ENCODE measurements at places on chromosomes 12 and 14. TPM values are rescaled to one million over a fixed set of nuclear protein-coding genes. Genes with fewer than 3 reads are reported as not detected.

GRCh38 chr12:17992002-17992656, 97.9 kb downstream of the RERGL start:
- no peak for DNase-seq

GRCh38 chr14:48914382-48914781, 671.8 kb downstream of the RPS29 start:
- no peak for DNase-seq

- no peak for DNase-seq
Measured at GRCh38 chr12:113844495-113845210, 121.5 kb downstream of the RBM19 start.

- DNase-seq, result no peak
Measured at GRCh38 chr12:3288690-3289089, 202.3 kb upstream of the PRMT8 start.

Gene CIROP
- total RNA-seq, result not detected

- no peak for DNase-seq
Measured at GRCh38 chr12:24791622-24792021, 157.3 kb downstream of the BCAT1 start.

- DNase-seq, result no peak
Measured at GRCh38 chr12:104122298-104122697, 15.7 kb downstream of the NFYB start.

- no peak for DNase-seq
Measured at GRCh38 chr12:47964106-47964728, 821 bp downstream of the TMEM106C start.

Gene ADAMTS20
- total RNA-seq, result 0.33 TPM

DNA sequence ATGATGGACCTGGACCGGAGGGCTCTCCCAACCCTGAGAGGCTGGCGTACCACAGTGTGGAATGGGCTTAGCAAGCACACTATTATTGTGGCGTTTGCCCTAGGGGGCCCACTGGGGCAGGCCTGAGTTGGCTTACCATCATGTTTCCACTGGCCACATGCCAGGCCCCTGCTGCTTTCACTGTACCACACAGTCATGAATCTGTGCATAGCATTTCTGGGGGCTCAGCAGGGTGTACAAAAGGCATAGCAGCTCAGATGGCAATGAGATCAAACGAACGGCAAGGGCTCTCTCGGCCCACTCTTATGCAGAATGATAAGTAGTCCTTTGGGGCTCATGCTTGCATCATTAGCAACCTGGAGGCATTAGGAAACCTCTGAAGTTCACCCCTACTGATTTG, 137.0 kb upstream of the HIF1A start:
- DNase-seq, result no peak

DNA sequence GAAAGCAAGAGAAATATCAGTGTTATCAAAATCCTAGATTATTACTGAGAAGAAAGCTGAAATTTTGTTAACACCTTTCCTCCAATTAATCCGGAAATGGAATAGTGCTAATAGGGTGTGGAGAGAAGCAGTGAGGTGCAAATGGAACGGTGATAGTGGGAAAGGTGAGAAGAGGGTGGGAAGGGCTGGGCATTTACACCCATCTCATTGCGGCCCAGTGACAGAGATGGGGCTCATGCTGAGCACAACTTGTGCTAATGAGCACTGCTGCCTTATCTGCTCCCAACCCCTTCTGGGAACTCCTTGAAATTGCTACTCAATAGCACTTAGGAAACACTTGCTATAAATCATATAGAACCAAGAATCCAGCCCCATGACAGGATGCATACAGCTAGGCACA, 94.4 kb downstream of the PTPRR start:
- no peak for DNase-seq

GRCh38 chr14:89268514-89268913, 148.5 kb downstream of the FOXN3 start:
- no peak for DNase-seq

- DNase-seq, result no peak
Measured at GRCh38 chr12:21502164-21502496, 541 bp downstream of the GOLT1B start.

DNA sequence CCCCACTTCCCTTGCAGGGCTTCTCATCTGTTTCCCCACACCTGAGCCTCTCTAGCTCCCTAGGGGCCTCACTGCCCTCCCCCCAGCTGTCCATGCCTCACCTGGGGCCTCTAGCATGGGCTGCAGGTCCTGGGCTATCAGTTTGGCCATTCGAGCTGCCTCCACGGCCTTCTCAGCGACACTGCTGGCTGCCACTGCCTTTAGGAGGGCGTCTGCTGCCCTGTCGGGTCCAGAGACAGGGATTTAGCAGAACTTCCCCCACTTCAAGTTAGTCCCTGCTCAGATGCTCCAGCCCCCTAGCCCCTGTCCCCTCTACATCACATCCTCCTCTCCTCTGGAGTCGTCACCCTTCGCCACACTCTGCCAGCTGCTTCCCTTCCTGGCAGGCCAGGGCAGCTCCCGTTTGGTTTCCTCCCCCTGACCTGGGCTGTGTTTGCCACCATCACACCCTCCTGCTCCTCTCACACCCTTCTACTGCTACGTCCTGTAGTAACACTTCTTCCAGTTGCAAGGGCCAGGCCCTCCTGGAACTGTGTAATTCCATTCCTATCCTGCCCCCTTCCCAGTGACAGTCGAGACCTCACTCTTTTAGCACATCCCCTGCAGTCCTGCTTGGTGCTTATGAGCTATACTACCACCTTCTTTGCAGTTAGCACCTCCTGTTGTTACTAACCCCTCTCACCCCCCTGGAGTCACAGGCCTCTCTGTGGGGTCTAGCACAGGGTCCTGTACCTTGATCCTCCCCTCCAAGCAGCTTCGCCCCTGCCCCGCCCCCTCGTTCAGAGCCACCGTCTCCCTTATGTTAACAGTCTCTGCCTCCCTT, 4.3 kb upstream of the AP1G2 start:
- DNase-seq, result no peak

DNA sequence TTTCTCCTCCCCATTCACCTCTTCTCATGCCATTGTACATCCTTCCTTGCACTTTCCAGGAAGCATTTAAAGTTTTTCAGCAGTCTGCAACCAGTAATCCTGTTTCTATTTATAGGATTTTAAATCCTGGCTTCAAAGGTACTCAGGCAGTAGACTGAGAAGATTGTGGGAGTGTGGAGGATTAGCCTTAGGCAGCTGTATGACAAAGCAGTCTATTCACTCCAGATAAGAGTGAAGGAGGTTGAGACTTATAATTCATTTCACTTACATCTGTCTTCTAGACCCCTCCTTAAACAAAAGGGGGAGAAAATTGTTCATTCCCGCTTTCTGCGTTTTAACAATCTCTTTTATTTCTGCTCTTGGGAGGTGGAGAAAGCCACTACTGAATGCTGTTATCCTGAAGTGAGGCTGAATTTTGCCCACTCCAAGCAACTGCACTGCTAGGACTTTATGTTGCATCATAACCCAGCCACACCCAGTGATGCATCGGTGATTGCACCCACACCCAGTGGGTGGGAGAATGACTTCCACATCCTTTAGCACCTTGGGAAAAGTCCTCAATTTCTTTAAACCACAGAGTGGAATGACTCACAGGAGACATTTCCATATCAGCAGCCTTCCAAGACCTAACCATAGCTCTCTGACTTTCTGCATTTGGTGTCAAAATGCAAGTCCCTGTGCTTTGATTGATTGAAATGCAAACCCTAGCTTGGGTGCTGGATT, 382.5 kb upstream of the ATP2B1 start:
- DNase-seq, result peak; percentile 95

- no peak for DNase-seq
Measured at GRCh38 chr14:76235628-76236027, 83.9 kb downstream of the GPATCH2L start.

DNA sequence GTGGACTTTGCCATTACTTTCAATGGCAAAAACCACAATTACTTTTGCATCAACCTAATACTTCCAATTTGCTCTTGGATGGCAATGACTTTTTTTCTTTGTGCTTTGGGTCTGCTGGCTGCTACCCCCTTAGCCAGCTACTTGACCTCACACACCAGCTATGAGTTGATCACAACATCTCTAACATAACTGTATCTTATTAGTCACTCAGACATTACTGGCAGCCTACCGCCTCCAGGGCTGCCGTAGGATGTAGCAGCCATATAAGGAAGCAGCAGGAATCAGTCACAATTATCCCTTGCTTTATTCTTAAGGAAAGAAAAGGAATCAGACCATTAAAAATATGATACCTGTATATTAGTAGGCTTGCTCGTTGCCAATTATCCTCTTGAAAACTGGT, 260.5 kb downstream of the ADAMTS20 start:
- DNase-seq, result no peak

Gene GPRC5A
- 28.7 TPM for total RNA-seq

DNA sequence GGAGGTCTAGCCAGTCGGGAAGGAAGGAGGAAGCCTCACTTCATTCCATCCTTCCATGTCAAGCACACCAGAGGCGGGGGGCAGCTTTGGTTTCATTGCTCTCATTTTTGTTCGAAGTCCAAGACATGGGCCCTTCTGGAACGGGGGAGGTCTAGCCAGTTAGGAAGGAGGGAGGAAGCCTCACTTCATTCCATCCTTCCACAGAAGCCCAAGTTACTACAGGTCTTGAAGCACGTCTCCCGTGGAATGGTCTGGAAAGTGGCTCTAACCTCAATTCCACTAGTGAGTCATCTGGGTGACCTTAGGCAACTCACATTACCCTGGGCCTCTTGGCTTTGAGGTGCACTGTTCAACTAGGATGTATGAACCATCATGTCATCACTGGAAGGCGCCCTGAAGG, 156.3 kb downstream of the NTF3 start:
- no peak for DNase-seq

Gene CLEC4C
- total RNA-seq, result not detected

GRCh38 chr14:94342334-94342934, 19.3 kb upstream of the SERPINA6 start:
- DNase-seq, result peak; percentile 98

- no peak for DNase-seq
Measured at GRCh38 chr12:10612984-10613348, 443 bp downstream of the MAGOHB start.

Gene MIP
- total RNA-seq, result not detected

GRCh38 chr12:27592548-27592947, 68.5 kb downstream of the PPFIBP1 start:
- no peak for DNase-seq

- peak; percentile 39 for DNase-seq
Measured at GRCh38 chr14:91173221-91173670, 59.4 kb downstream of the DGLUCY start.

Gene BAZ2A
- 37.9 TPM for total RNA-seq

Gene SIX6
- total RNA-seq, result not detected

DNA sequence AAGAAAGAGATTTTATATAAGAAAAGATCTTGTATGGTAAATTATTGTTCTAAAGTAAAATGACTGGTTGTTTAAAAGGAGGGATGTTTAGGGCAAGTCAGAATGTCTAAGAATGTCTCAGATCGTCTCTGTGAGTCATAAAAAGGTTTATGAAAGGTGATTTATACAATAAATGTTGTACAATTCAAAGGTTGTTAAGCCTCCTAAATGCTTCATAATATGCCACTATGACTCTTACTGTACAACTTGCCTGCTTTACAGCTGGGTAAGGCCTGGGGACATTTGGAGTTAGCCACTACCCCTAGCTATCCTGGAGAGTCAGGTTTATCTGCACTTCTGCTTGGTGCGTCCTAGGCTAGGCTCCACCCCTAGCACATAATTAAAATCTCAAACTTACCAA, 927.4 kb downstream of the FSCB start:
- no peak for DNase-seq
